ENCODE measurements at places on chromosomes 2 and 18.
A peak's percentile ranks its signal among the peaks of the same experiment; 100 is the strongest.

- DNase-seq, result no peak
These were observed 396.0 kb downstream of the ERBB4 start for GRCh38 chr2:212142631-212143030.

DNA sequence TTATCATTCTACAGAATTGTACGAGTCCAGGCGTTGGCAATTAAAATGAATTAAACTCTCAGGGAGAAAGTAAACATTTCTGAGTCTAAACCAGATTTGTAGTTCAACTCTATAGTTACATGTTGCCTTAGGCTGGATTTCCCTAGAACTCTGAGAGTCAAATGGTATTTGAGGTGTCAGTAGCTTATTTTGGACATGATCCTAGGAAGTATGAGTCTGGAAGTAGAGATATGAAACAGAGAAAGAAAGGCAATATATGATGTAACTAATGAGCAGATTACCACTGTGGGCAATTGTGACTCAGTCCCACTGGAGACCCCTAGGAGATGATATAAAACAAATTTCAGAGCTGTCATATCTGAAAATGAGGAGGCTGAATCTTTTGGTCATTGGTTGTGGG, 199.1 kb upstream of the UBE2E3 start:
- peak; percentile 37 for DNase-seq

DNA sequence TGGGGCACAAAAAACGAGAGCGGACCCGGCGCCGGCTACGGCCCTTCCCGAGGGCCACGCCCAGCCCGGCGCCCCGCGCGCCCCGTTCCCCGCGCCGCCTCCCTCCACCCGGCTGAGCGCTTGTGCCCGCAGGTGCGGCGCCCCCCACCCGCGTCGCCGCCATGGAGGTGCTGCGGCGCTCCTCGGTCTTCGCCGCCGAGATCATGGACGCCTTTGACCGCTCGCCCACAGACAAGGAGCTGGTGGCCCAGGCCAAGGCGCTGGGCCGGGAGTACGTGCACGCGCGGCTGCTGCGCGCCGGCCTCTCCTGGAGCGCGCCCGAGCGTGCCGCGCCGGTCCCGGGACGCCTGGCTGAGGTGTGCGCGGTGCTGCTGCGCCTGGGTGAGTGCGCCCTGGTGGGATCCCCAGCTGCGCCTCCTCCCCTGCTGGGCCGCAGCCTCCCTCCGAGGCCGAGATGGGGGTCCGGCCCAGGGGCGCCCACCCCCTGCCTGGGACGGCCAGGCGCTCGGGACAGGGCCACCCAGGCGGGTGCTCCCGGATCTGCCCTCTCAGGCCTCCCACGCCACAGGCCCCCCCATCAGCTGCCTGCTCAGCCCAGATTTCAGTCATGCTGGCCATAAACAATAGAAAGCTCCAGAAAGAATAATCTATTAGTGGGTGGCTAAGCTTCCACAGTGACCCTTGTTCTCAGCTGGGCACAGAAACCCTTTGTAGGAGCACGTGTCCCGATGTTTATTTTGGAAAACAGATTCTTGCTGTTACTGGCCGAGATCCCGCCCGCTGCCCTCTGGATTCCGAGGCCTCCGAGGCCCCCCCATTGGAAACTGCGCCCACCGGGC, 997 bp downstream of the BOK start:
- DNase-seq, result peak; percentile 63

- DNase-seq, result no peak
These were observed 94.7 kb upstream of the L3MBTL4 start for GRCh38 chr18:6509417-6509816.

DNA sequence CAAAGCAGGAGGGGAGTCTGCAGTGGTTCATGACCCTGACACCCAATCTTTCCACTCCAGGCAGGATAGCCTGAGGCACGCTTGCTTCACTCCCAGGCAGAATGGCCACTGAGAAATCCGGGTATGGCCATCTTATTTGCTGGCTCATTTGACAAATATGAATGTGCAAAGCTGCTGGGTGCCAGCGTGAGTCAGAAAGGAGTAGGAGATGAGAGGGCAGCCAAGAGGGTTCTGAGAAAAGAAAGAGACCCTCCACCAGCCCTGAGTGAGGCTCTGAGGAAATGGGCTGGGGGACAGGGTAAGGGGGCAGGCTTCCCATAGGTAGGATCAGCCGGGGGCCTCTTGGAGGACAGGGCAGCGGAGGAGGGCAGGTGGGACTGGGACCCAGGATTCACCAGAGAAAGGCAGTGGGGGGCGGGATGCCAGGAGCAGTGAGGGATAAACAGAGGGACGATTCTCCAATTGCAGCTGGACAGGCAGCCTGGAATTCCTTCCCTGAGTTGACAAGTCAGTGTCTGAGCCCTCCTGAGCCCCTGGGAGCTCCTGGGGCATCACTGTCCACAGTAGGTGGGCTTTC, 15.2 kb downstream of the RAMP1 start:
- DNase-seq, result peak; percentile 57

DNA sequence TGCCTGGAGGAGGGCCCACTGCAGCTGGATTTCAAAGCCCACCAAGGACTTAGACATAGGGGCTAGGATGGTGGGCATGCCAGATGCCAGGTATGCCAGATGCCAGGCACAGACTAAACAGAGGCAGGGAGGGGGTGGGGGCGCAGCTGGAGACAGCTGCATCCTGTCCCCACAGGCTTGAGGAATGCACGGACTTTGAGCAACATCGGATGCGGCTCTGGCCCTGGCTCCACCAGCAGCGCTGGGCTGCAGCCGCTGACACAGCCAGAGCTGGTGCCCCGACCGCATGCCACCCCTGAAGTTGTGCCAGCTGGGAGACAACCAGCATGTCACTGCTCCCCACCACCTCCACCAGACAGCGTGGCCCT, 39.5 kb downstream of the AQP12A start:
- no peak for DNase-seq

GRCh38 chr2:105385731-105386540, 12.9 kb downstream of the FHL2 start:
- DNase-seq, result no peak

DNA sequence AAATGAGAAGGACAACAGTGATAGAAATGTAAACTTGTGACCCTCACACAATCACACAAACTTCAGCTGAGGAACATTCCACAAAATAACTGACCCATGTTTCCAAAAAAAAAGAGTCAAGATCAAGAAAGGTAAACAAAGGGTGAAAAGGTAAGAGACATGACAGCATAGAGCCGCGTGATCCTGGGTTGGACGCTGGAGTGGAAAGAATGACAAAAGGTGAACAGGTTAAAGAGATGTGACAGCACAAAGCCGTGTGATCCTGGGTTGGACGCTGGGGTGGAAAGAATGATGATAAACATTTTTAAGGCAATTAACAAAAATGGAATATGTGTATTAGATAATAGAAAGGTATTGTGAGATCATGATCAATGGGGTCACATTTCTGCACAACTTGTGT, 110.3 kb downstream of the SNTG2 start:
- no peak for DNase-seq

Data from cardiac muscle cell (in vitro differentiated cells and primary cell).